T-helper 17 cell (primary cell): ENCODE measurements at places on chromosomes 12 and 14.
A peak's percentile ranks its signal among the peaks of the same experiment; 100 is the strongest.

- no peak for DNase-seq
Observed at GRCh38 chr12:70826156-70826555, 94.4 kb downstream of the PTPRR start.

GRCh38 chr12:43760396-43760795 lies 1.6 kb downstream of the IRAK4 start:
- DNase-seq, result no peak

DNA sequence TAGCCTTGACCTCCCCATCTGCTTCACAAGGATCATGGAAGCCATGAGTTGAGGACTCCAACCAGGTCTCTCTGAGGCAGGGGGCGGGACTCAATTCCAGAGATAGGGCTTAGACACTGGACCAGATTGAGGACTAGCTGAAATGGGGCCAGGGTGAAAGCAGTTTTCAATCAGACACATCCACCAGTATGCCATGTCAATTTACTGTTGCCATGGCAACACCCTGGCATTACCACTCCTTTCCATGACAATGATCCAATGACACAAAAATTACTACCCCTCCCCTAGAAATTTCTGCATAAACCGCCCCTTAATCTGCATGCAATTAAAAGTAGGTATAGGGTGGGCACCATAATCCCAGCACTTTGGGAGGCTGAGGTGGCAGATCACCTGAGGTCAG lies 18.6 kb upstream of the DCAF5 start:
- no peak for DNase-seq

- no peak for DNase-seq
Observed at GRCh38 chr12:7242176-7243101, 53.0 kb downstream of the PEX5 start.

DNA sequence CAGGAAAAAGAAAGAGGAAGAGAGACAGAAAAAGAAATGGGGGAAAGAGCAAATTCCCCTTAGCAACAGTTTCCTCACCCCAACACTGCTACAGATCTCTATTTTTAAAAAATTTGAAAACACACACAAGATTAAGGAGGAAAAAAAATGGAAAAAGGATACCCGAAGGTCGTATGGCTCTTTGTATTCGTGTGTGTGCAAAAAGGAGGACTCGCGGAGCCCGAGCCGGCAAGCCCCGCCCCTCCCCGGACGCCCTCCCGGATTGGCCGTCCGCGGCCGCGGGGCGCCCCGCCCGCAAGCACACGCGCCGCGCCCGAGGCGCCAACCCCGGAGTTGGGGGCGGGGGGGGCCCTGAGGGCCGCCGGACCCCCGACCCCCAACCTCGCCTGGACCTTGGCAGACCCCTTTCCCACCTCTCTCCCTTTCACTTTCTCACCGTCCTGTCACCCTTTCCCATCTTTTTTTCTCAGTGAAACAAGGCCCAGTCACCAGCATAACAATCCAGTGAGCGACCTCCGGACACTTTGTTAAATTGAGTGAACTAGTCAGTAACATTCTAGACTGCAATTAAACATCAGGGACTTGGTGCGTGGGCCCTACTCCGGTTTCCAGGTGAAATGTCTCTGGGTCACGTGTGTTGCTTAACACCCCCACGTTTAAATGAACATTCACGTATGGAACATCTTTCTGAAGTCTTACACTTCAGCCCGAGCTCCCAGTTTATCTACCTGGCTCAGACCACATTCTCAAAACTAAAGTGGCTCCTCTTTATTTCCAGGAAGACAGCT lies at the start of gene C14orf93:
TSS of gene C14orf93 (minus strand) at position 205 of the 788 bp plus-strand sequence. CDS start 11,120 bp downstream, outside the sequence.
- DNase-seq, result peak; percentile 63
